T-helper 2 cell (primary cell): ENCODE measurements at places on chromosomes 7 and 10.

DNA sequence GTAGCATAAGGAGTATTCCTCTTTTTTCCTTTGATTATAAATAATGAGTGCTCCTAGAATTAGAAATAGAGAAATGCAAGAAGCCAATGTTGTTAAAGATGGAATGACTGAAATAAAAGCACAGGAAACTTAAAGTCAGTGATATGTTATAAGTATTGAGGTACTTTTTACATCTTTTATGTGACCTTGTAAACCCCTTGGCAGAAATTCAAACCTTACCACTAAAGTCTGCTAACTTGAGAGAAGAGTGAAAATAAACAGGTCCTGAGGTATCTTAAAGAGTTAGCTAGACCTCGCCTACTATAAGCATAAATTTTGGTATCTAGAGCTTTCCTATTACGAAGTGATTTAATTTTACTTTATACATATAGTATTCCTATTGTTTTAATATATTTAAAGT lies 188.2 kb downstream of the DKK1 start:
- DNase-seq: no peak

- no peak for DNase-seq
Measured at GRCh38 chr7:46754140-46754720, 827.7 kb downstream of the TNS3 start.

DNA sequence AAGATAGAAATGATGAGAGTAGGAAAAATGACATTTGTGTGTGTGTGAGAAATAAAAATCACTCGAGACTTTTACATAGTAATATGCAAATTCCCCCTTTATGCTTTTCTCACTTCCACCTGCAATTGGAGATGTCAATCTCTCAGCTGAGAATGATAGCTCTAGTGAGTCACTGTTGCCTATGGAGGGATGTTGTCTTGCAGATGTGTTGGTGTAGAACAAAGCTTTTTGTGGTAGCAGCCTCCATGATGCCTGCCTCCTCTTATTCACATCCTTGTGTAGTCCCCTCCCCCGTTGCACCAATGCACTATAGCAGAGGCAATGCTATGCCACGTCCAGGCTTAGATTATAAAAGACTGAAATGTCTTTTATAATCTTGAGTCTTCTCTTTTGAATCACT lies 33.8 kb downstream of the SPAG6 start:
- no peak for DNase-seq

GRCh38 chr7:151769188-151769821 lies 107.6 kb downstream of the PRKAG2 start:
- DNase-seq: peak; percentile 88

DNA sequence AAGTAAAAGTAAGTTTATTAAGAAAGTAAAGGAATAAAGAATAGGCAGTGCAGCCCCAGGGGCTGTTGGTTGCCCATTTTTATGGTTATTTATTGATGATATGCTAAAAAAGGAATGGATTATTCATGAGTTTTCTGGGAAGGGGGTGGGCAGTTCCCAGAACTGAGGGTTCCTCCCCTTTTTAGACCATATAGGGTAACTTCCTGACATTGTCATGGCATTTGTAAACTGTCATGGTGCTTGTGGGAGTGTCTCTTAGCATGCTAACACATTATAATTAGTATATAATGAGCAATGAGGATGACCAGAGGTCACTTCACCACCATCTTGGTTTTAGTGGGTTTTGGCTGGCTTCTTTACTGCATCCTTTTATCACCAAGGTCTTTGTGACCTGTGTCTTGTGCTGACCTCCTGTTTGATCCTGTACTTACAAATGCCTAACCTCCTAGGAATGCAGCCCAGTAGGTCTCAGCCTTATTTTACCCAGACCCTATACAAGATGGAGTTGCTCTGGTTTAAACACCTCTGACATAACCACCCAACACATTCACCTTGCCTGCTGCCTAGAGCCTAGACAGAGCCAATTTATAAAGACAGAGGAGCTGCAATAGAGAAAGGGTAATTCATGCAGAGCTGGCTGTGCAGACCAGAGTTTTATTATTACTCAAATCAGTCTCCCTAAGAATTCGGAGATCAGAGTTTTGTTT lies 10.9 kb upstream of the ERCC6 start:
- DNase-seq: no peak

- DNase-seq: no peak
Measured at GRCh38 chr7:26153823-26154783, 2.1 kb downstream of the NFE2L3 start.

DNA sequence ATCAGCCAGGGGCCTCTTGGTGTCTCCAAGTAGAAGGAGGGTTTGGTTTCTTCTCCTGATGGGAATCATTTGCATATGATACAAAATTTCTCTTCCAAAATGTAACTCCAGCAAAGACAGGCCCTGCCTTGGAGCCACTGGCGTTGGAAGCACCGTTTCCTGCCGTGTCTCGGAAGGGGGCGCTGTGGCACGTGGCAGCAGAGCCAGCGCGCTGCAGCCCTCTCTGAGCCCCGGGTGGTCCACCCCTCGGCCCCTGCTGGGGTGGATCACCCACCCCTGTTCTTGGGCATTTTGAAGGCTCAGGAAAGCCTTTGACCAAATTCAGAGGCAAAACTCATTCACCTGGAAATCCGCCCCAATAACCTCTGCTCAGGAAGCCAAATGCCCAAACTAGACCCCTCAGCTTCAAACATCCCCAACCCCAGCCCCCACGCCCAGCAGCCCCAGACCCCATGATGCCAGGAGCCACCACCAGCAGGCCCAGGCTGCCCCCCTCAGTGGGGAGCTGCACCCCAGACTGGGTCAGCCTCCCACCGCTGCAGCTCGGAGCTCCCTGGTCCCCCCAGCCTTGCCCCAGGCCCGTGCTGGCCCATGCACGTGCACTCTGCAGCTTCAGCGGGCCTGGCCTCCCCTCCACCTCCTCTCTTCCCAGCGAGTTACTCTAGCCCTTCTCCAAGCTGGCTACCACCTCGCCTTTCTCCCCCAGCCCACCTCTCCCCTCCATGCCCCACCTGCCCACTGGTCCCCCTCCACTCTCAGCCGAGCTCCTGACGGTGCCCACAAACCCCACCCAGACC lies 29.5 kb upstream of the ELFN1 start:
- no peak for DNase-seq
